ENCODE measurements at places on chromosomes 12 and 14.

- DNase-seq: no peak
These were observed 127.2 kb downstream of the OTOGL start for GRCh38 chr12:80226576-80226975.

GRCh38 chr14:33475623-33476022 is 475.3 kb downstream of the EGLN3 start:
- peak; percentile 20 for DNase-seq

GRCh38 chr12:28570811-28571210 is 380.6 kb downstream of the CCDC91 start:
- no peak for DNase-seq

DNA sequence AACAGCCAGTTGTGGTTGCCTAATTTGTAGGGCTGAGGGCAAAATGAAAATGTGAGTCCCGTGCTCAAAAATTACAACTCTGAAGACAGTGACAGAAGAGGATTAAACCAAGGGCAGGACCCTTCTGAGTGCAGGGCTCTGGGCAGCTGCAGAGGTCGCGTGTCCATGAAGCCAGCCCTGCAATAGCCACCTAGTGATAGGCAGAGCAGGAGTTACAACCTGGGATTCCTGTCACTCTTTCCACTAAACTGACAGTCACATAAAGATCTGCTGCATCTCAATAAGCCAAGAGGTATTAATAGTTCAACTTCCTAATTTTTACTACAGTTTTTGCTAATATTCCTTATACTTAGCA is 94.1 kb downstream of the SLC2A13 start:
- no peak for DNase-seq

- DNase-seq: no peak
These were observed 42.1 kb downstream of the KRT80 start for GRCh38 chr12:52149651-52150241.

DNA sequence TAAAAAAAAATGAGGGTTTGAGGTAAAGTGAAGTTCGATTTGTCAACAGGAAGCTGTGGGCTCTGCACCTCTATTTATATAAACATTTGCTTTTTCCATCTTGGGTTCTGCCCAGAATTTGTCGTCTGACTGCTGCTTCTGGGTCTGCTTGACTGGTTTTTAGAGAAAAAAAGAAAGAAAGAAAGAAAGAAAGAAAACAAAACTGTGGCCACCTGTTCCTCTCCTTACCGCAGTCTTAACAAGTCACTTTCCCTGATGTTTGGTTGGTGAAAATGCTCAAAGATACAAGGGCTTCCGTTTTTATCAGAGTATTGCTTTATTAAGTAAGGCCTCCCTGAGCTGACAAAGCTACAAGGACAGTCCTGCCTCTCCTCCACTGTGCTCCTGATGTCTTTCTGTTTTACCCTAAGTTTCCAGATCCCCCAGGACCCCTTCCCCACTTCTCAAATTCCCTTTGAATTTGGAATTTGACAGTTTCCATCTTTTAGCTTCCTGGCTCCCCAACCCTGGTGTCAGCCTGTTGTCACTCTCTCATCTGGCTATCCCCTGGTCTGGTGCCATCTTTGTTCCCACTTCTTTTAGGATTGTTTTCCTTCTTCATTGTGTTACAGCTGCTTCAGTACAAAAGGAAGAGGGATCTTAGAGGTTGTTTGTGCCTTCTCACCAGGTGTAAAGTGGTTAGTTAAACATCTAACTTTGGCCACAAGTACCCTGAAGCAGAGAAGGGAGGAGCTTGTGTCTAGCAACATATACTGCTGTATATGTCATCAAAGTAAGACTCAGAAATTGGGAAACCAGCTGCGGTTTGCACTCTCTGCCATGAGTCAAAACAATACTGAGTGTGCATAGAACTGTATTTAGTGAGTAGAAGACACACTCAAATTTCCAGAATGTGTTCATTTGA is 18.0 kb downstream of the MFAP5 start:
- peak; percentile 62 for DNase-seq

- no peak for DNase-seq
These were observed 37.4 kb downstream of the RCOR1 start for GRCh38 chr14:102629808-102630350.

DNA sequence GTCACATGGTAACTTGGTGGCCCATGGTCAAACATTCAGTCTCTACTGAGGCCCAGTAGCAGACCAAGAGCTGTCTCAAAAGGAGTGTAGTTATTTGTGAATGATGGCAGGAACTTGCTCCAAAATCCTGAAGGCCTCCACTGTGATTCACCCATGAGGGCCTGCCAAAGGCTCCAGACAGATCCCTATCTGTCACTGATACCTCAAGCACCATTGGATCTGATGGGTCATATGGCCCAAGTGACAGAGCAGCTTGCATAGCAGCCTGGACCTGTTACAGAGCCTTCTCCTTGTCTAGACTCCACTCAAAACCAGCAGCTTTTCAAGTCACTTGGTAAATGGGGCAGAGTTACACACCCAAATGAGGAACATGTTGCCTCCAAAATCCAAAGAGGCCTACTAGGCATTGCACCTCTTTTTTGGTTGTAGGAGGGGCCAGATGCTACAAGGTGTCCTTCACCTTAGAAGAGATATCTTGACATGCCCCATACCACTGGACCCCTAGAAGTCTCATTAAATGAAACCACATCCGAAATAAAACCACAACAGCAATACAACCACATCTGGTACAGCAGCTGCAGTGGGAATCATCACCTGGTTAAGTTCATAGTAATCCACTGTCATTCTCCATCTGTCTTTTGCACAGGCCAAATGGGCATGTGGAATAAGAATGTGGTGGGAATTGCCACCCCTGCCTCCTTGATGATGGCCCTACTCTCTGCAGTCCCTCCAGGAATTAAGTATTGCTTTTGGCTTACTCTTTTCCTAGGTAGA is 150.4 kb upstream of the MAX start:
- no peak for DNase-seq

GRCh38 chr12:19131025-19131444 is 1.5 kb downstream of the PLEKHA5 start:
- DNase-seq: no peak

GRCh38 chr12:55797068-55797467 is 20.5 kb downstream of the SARNP start:
- no peak for DNase-seq

DNA sequence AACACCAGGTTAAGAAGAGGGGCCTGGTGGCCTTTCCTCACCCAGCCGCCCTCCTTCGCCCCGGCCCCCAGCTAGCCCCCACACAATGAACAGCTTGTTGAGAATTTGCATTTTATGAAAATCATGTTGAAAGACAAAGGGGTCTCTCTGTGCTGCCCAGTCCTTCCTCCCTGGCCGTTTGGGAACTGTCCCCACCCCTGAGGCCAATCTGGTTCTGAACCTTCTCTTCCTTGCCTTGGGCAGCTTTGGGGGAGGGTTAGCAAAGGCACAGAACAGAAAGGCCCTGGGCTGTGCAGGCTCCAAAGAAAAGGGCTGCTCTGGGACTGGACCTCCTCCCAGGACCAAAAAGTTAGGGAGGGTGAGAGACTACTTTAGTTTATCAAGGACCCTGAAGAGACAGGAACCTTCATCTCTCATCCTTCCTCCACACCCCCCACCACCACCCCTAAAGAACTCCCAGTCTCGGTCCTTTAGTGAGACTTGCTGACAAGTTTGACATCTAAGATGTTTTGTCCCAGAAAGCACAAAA is 1.3 kb downstream of the TAMALIN start:
- no peak for DNase-seq

DNA sequence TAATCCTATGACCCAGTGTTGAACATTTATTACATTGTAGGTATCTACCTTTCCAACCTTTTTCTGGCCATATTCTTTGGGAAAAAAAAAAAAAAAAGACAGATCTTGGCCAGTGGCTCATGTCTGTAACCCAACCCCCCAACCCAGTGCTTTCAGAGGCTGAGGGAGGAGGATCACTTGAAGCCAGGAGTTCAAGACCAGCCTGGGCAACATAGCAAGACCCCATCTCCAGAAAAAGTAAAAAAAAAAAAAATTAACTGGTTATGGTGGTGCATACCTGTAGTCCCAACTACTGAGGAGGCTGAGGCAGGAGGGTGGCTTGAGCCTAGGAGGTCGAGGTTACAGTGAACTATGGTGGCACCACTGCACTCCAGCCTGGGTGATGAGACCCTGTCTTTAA is 58.1 kb downstream of the ACACB start:
- DNase-seq: no peak

- DNase-seq: no peak
These were observed 20.9 kb downstream of the DMAC2L start for GRCh38 chr14:50333014-50333509.

GRCh38 chr14:58109744-58110143 is 42.3 kb downstream of the ARMH4 start:
- DNase-seq: no peak

DNA sequence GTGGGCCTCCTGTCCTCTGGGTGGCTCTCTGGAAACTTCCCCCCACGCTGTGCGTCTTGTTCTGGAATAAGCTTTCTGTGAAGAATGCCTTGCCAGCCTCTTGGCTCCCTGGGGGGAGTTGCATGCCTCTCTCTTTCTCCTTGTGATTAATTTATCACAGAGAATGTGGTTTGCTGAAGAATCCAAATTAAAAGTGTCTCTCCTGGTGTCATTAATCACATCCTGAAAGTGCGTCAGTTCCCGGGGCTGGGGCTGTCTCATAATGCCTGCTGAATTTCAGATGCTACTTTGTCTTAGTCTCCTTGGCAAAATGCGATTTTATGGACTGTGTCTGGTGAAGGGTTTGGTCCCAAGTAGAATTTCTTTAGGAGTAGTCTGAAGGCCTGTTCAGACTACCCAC is 787.7 kb upstream of the TMEM132C start:
- DNase-seq: no peak

DNA sequence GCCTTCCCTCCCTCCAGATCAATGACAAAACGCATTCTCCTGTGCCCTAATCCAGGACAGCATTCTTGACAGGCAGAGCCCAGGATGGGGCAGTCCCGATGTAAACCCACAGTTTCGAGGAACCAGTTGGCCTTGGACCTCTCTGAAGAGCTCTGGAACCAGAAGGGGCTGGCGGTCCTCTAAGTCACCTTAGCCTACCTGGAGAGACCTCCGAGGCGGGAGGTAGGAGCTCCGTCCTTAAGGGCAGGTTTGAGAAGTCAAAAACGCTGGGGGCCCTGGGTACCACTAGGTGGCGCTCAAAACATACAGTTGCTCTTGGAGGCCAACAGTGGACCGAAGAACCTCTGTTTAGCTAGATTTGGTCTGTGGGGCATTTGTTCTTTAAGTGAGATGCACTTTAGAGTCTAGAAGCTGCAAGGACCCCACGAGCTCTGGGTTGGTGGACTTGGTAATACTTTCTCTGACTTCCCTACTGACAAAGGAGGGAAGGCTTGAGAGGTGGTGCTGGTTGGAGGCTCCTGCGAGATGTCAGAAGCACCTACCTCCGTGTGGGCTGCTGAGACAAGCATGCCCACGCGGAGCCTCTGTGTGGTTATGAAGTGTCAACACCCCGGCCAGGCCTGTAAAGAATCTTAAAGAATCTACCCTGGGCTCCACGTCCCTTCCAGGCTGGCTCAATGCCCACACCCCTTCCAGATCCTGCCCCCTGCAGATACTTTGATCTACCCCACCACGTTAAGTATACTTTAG is 74.8 kb upstream of the CHST11 start:
- DNase-seq: peak; percentile 81

DNA sequence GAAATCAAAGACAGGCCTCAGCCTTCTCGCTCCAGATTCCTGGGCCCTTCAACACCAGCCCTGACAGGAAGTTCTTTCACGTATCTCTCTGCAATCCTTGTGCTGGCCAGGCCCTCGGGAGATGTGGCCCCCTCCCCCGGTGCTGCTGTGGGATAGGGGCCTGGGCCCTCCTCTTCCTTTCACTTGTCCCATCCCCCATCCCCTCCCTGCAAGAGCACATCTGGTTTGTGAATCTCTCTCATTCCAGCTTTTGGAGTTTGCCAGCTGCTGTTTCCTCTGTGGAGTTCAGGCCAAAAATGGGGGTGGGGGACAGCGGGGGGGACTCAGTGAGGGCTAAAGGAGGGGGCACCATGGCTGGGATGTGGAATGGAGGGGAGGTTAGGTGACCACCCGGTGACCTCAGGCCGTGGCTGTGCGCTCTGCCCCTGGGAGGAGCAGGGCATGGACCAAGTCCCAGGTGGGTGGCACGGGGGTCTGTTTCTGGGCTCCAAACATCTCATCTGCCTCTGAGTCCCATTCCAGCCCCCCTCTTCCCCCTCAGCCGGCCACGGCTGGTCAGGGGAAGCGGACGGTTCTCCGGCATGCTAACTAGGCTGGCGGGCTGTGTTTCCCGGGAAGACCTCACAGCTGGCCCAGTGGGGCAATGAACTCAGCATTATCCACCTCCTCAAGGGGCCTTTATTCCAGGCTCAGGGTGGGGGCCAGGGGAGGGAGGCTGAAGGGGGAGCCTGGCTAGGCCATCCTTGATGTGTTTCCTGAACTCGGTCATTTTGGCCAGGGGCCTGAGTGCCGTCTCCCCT is 7.4 kb downstream of the LRP1 start:
- DNase-seq: no peak

All from stimulated activated CD4-positive, alpha-beta T cell treated with anti-CD3 and anti-CD28 coated beads, Interleukin-2, amount 100 ng/mL, for 24 hours (primary cell).